ENCODE measurements at places on chromosomes 12 and 14.
A peak's percentile ranks its signal among the peaks of the same experiment; 100 is the strongest.

DNA sequence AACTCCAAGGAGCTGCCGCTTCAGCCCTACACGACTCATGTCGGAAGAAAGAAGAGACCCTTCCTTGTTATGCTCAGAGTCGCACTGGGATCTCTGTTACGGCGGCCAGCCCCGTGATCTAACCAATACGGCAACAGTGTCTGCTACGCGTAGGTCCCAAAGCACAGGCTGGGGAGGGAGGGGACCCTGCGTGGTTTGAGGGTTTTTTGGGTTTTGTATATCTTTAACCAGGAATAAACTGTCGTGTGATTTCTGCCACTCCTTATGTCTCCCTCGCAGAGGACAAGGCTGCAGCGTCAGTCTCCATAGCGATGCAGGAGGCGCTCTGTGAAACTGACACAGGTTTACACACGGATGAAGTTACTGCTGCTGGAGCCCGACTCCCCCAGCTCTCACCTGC lies 60.0 kb upstream of the DIO3 start:
- no peak for DNase-seq
- H3K27me3 ChIP-seq: peaks cover 46% of the 10 kb centered on the region
- no peak overlapping the region for H3K27ac ChIP-seq
- no peaks in the 10 kb centered on the region for H3K4me1 ChIP-seq
- H3K36me3 ChIP-seq: peaks cover 4% of the 10 kb centered on the region

DNA sequence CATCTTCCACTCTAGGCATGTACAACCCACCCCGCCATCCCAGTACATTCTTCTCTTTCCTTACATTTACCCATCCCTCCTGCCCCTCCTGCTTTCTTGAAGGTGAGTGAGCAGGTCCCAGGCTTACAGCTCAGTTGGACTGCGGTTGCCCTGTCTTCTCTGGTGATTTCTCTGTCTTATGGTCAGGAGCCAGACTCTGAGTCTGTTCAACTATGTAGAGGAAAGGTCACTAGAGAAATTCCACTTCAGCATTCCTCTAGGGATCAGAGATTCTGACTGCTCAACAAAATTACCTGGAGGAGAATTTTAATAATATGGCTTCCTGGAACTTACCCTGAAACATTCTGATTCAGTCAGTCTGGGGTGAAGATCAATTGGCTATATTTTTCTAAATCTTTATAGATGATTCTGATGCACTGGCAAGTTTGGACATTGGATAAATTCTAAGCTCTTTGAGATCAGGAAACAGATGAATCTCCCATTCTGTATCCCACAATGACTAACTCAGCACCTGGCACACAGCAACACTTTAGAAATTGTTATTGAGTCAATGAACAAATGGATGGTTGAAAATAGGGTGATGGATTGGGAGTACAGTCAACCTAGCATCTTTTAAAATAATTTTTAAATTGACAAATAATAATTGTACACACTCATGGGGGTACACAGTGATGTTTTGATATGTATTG lies 128.6 kb upstream of the HIF1A start:
- no peak overlapping the region for H3K27ac ChIP-seq
- peaks cover 8% of the 10 kb centered on the region for H3K27me3 ChIP-seq
- DNase-seq: no peak
- no peak overlapping the region for H3K4me3 ChIP-seq

DNA sequence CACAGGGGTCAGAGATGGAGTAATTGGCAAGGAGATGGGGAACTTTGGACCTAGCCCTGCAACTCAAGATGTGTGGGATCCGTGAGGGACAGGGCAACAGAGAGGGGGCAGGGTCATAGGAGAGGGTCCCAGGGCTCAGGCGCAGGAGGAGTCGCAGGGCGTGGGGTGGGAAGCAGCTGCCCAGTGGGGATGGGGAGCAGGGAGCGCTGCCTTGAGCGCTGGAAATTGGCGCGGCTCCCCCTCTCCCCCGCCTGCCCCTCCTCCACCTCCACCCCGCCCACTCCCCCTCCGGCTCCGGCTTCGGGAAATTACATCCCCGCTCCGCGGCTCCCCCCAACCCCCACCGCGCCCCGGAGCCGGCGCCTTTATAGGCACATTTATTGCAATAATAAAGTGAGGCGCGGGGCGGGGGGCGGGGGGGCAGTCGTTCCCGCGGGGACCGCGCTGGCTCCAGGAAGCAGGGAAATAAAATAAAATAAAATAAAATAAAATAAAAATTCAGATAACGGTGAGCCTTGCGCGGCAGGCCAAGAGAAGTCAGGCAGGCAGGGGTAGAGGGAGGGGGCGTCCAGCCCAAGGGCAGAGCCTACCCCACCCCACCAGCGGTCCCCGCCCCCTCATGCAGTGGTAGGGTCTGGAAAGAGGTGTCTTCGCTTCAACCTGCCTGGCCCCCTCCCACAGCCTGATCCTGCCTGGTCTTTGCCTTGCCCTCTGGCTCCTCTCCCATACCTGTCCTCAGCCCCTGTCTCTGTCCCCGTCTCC lies 3.6 kb downstream of the NXPH4 start:
- H3K4me3 ChIP-seq: no peak overlapping the region
- H3K27ac ChIP-seq: peak overlapping the region; percentile 35
- DNase-seq: no peak
- H3K27me3 ChIP-seq: peaks cover 93% of the 10 kb centered on the region
- H3K36me3 ChIP-seq: peaks cover 19% of the 10 kb centered on the region
- peaks cover 49% of the 10 kb centered on the region for H3K4me1 ChIP-seq

DNA sequence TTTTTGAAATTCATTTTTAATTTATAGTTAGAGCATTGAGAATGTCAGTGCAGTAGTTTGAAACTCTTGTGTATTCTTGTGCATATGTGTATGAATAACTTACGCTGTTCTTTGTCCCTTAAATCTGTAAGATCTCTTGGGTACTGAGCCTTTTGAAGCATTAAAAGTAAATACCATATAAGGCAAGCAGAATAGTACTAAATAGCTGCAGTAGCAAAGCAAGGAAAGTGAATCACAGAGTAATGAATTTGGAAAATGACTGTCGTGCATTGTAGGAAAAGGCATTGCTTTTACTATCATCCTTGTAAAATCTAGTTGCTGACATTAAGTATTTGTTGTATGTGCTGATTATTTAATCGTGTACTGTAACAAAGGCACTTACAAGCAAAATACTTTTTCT lies 12.1 kb downstream of the CNOT2 start:
- H3K4me1 ChIP-seq: peaks cover 76% of the 10 kb centered on the region
- peak overlapping the region; percentile 25 for H3K4me3 ChIP-seq
- no peaks in the 10 kb centered on the region for H3K27me3 ChIP-seq
- peaks cover 16% of the 10 kb centered on the region for H3K36me3 ChIP-seq
- DNase-seq: no peak
- H3K27ac ChIP-seq: no peak overlapping the region

GRCh38 chr14:93533437-93533836 lies 102.7 kb downstream of the UNC79 start:
- no peak overlapping the region for H3K27ac ChIP-seq
- no peak for DNase-seq
- H3K36me3 ChIP-seq: no peaks in the 10 kb centered on the region
- no peak overlapping the region for H3K4me3 ChIP-seq

GRCh38 chr14:51677266-51677665 lies 25.6 kb downstream of the FRMD6 start:
- peaks cover 24% of the 10 kb centered on the region for H3K27me3 ChIP-seq
- H3K4me3 ChIP-seq: no peak overlapping the region
- H3K36me3 ChIP-seq: no peaks in the 10 kb centered on the region
- no peaks in the 10 kb centered on the region for H3K4me1 ChIP-seq
- DNase-seq: no peak
- H3K27ac ChIP-seq: no peak overlapping the region

DNA sequence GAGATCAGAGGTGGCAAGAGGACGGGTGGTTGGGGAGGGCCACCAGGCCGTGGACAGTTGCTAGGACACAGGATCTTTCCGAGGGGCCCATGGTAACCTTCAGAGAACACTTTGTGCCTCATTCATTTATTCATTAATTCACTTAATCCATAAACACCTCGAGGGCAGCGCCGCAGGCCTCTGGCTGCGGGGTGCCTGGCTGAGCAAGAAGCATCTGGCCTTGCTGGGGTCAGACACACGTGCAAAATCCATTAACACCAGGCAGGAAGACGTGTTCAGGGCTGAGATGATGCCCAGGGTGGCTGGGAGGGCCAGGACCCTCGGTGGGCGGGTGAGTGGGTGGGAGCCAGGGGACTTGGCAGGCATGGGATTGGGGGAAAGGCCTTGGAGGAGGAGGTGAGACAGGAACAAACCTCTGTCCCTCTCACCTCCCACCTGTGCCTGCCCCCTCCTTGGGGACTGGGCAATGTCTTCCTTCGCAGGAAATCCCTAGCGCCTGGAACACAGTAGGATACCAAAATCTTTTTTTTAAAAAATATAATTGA lies 6.6 kb upstream of the DLK1 start:
- no peaks in the 10 kb centered on the region for H3K4me1 ChIP-seq
- peaks cover 86% of the 10 kb centered on the region for H3K27me3 ChIP-seq
- no peak overlapping the region for H3K27ac ChIP-seq

- no peak overlapping the region for H3K4me3 ChIP-seq
- no peaks in the 10 kb centered on the region for H3K4me1 ChIP-seq
Measured at GRCh38 chr12:97194546-97194945, 268.1 kb upstream of the RMST start.

GRCh38 chr14:97703006-97703760 lies 906.0 kb downstream of the VRK1 start:
- peaks cover 64% of the 10 kb centered on the region for H3K4me1 ChIP-seq
- peak; percentile 28 for DNase-seq
- H3K4me3 ChIP-seq: peak overlapping the region; percentile 90

- H3K27ac ChIP-seq: no peak overlapping the region
- peaks cover 8% of the 10 kb centered on the region for H3K36me3 ChIP-seq
- H3K4me1 ChIP-seq: peaks cover 4% of the 10 kb centered on the region
- no peak overlapping the region for H3K4me3 ChIP-seq
- no peak for DNase-seq
Measured at GRCh38 chr12:11757531-11757930, 108.1 kb downstream of the ETV6 start.

DNA sequence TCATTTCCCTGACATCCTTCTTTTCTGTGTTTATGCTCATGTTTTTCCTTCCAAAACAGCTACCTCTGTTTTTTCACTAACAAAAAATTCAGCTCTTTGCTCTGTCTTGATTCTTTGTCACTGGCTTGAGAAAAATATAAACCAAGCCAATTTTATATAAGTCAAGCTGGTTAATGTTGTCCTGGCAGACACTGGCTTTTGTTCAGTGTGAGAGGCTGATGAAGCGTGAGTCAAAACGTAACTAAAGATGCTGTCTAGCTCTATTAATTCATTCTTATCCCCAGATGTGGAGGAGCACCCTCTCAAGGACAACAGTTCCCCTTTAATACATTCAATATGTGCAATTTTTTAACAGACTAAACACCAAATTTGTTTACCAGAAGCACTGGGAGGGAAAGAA lies 15.8 kb downstream of the TSPAN8 start:
- DNase-seq: no peak
- no peaks in the 10 kb centered on the region for H3K36me3 ChIP-seq
- H3K27ac ChIP-seq: no peak overlapping the region
- H3K27me3 ChIP-seq: no peaks in the 10 kb centered on the region

DNA sequence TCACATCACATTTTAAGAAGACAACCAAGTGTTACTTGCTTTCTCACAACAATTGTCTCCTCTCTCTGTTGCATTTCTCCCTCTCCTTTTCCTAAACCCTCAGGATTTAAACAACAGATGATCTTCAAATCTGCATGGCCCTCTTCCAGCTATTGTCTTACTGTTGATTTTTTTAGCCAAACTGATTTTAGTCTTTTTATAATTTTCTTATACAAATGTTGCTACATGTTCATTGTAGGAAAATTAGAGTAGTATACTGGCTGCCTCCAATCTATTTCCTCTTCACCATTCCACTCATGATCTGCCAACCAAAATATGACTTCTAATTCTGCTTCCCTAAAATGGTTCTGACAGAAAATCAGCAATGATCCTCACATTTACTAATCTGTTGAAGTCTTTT lies 1.4 kb upstream of the KERA start:
- no peaks in the 10 kb centered on the region for H3K4me1 ChIP-seq
- H3K4me3 ChIP-seq: no peak overlapping the region
- H3K36me3 ChIP-seq: no peaks in the 10 kb centered on the region
- no peak overlapping the region for H3K27ac ChIP-seq

GRCh38 chr12:92362785-92363184 lies 217.1 kb upstream of the BTG1 start:
- H3K4me3 ChIP-seq: peak overlapping the region; percentile 48
- peaks cover 4% of the 10 kb centered on the region for H3K36me3 ChIP-seq
- H3K4me1 ChIP-seq: peaks cover 36% of the 10 kb centered on the region
- H3K27ac ChIP-seq: peak overlapping the region; percentile 83
- no peaks in the 10 kb centered on the region for H3K27me3 ChIP-seq

- DNase-seq: no peak
- H3K27ac ChIP-seq: no peak overlapping the region
- H3K4me1 ChIP-seq: no peaks in the 10 kb centered on the region
- H3K4me3 ChIP-seq: no peak overlapping the region
Measured at GRCh38 chr12:16833376-16834015, 227.5 kb upstream of the LMO3 start.

DNA sequence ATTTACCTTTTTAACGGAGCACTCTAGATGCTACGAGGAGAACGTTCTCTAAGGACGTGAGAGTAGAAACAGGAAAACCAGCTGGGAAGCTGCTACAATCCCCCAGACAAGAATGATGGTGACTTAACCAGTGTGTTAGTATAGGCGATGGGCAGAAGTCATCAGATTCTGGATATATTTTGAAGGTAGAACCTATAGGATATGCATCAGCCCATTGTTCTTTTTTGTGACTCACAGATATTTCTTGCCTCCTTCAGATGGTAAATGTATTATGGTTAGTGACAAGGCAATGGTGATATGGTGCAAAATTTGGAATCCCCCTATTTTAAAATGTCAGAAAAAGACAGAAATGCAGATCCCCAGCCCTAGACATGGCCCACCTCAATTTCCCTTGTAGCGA lies 258.2 kb downstream of the PHLDA1 start:
- H3K27me3 ChIP-seq: no peaks in the 10 kb centered on the region
- H3K4me1 ChIP-seq: no peaks in the 10 kb centered on the region
- no peak overlapping the region for H3K4me3 ChIP-seq
- DNase-seq: no peak

GRCh38 chr12:55717011-55718007 lies 1.5 kb downstream of the BLOC1S1 start:
- H3K4me1 ChIP-seq: peaks cover 24% of the 10 kb centered on the region
- H3K4me3 ChIP-seq: peak overlapping the region; percentile 92
- H3K27ac ChIP-seq: peak overlapping the region; percentile 97
- no peak for DNase-seq
- peaks cover 17% of the 10 kb centered on the region for H3K36me3 ChIP-seq

- peaks cover 33% of the 10 kb centered on the region for H3K27me3 ChIP-seq
- H3K27ac ChIP-seq: no peak within 1 kb of the TSS
- H3K36me3 ChIP-seq: no peaks in the 10 kb centered on the region
- H3K4me3 ChIP-seq: no peak within 1 kb of the TSS
- no peak for DNase-seq
Measured at GRCh38 chr14:94110552-94111181, at the start of gene IFI27. IFI27 (plus strand) TSS chr14:94110736.

GRCh38 chr14:68749487-68750475 lies 43.1 kb downstream of the ZFP36L1 start:
- H3K27ac ChIP-seq: no peak overlapping the region
- H3K4me1 ChIP-seq: peaks cover 8% of the 10 kb centered on the region
- no peak for DNase-seq
- no peaks in the 10 kb centered on the region for H3K27me3 ChIP-seq
- H3K4me3 ChIP-seq: no peak overlapping the region

Data from effector memory CD8-positive, alpha-beta T cell (primary cell).